Renal cortex interstitium (tissue), 15 donors: ENCODE measurements at places on chromosomes 16 and 17.

GRCh38 chr17:7716901-7717755 lies at the start of gene DNAH2:
Gene DNAH2 (plus strand): TSS chr17:7717744. CDS start chr17:7719735, 1,991 bp downstream.
- peak; percentile 94 for DNase-seq

GRCh38 chr17:73546114-73546513 lies 98.1 kb downstream of the SDK2 start:
- DNase-seq = no peak

DNA sequence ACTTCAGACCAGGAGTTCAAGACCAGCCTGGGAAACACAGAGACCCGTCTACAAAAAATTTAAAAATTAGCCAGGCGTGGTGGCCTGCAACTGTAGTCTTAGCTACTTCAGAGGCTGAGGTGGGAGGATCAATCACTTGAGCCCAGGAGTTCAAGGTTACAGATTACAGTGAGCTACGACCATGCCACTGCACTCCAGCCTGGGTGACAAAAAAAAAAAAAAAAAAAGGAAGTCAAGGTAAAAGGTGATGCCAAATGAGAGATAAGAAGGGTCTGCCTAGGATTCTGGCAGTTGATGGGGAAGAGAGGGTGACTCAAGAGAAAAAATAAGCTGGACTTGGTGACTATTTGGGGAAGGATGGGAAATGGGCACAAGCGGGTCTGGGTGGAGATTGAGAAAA lies 32.5 kb downstream of the MYO18A start:
- no peak for DNase-seq

GRCh38 chr17:79027925-79028491 lies 4.0 kb downstream of the C1QTNF1 start:
- no peak for DNase-seq

GRCh38 chr16:79826732-79827475 lies 226.4 kb upstream of the MAF start:
- DNase-seq = no peak

- DNase-seq = no peak
Measured at GRCh38 chr16:64704386-64704785, 417.5 kb downstream of the CDH11 start.

GRCh38 chr17:77666881-77667395 lies 291.6 kb upstream of the TNRC6C start:
- no peak for DNase-seq

- DNase-seq = no peak
Measured at GRCh38 chr17:52986056-52986662, 827.6 kb upstream of the CA10 start.

DNA sequence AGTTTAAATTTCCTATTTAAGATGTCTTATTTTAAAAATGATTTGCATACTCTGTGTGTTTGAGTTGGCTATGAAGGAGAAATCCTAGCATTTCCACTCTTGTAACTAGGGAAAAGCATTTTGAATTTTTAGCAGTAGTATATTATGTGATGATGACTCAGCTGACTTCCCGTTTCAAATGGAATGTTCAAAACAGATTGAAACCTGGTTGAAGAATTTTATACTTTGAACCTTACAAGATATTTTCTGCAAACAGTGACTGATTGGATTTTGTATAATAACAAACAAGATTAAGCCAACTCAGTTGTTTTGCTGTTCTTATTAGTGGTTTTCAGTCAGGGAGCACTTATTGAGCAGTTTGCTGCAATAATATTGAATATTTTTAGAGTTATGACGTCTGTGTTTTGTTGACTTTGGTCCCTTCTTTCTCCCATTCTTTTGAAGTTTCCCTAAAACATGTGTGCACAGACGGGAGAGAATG lies 8.0 kb downstream of the TNRC6A start:
- DNase-seq = no peak

- DNase-seq = no peak
Measured at GRCh38 chr17:72576289-72576759, 455.5 kb downstream of the SOX9 start.

DNA sequence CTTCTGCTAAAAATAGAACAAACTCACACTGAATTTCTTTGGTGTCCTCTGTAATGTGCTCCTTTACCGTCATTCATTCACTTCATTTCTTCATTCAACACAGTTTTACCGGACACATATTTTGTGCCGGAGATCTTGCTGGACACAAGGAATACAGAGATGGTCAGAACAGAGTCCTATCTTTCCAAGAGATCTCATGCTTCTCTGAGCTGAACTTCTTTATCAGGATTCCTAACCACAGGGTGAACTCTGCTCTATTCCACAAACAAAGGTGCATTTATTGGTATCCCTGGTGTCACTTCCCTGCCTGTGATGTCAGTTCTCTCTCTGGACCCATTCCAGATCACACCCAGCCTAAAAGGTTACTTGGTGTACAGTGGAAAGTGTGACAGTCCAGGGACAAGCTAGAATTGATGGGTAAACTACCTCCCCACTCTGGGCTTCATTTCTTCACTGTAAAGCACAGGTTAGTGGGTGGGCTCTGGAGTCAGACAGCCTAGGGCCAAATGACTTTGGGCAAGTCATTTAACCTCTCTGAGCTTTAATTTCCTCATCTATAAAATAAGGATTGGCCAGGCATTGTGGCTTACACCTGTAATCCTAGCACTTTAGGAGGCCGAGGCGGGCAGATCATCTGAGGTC lies 4.2 kb downstream of the IFI35 start:
- no peak for DNase-seq

DNA sequence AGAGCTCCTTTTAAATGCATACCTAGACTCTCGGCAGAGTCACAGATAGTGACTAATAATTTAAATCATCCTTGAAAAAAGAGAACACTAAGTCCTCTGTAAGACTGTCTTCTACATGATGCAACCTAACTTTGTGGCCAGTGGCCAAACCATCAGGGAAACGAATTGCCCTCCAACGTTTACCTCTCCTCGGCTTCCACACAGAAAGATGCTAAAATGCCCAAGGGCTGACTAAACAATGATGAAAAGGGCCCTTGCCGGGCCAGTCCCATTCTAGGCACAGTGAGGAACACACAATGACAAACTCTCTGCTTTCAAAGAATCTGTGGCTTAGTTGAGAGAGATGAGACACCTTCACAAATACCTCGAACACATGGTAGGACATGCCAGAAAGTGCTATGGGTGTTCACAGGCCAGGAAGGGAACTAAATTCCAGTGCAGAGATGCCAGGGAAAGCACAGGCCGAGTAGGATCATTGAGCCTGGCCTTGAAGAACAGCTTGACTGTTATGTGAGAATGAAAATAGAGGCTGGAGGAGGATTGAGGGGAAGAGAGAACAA lies 35.3 kb upstream of the PITPNM3 start:
- no peak for DNase-seq

GRCh38 chr16:89027281-89027680 lies 50.3 kb upstream of the CBFA2T3 start:
- DNase-seq = no peak

DNA sequence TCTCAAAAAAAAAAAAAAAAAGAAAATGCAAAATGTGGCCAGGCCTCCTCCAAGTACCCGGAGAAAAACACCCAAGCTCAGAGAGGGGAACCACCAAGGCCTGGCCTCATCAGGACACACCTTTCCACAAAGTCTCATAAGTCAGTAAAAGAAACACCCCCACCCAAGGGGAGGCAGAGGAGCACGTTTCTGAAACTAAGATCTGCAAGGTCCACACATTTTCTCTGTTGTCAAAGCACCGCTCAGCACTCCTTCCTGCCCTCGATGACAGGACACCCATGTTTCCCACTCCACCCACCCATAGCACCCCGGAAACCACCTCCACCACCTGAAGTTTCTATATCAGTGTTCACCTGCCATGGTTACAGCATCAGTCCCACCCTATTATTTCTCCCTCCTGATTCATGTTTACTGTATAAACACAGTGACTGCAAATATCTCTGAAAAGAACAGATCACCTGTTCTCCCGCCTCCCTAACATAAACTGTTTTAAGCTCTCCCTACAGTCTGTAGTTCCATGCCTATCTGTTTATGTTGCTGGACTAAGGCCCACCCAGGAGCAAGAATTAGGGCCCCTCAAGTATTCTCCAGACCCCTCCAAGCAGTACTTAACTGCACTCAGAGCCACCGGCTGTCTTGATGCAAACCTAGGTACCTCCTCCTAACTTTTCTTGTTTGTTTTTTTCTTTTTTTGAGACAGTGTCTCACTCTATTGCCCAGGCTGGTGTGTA lies 2.0 kb downstream of the CORO7 start:
- DNase-seq = no peak

- no peak for DNase-seq
Measured at GRCh38 chr17:71535321-71535720, 585.5 kb upstream of the SOX9 start.

- no peak for DNase-seq
Measured at GRCh38 chr17:82984751-82985427, 94.5 kb upstream of the METRNL start.

DNA sequence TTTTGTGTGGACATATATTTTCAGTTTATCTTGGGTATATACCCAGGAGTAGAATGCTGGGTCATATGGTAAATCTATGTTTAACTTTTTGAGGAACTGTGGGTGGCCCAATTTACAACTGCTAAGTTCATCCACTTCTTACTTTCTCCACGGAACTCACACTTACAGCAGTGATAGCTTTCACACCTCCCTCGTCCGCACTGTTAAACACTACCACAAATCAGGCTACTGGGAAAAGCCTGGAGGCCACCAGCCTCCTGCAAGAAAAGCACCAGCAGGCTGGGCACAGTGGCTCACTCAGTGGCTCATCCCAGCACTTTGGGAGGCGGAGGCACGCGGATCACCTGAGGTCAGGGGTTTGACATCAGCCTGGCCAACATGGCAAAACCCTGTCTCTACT lies 14.7 kb upstream of the ZG16 start:
- DNase-seq = no peak

GRCh38 chr16:68097088-68097487 lies 11.9 kb downstream of the NFATC3 start:
- no peak for DNase-seq

GRCh38 chr17:29726715-29727252 lies 104.1 kb upstream of the CORO6 start:
- DNase-seq = no peak

DNA sequence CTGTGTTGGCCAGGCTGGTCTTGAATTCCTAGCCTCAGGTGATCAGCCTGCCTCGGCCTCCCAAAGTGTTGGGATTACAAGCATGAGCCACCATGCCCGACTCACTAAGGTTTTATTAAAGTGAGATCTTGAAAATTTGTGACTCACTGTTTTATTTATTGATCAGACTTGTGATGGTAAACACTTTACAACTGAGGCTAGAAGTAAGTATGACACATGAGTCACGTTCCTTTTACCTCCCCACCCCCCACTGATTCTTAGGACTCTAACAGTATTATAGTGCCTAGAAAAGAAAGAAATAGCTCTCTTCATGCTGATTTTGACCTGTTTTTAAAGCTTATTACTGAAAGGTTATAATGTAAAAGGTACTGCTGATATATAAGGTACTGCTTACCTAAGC lies 160.6 kb downstream of the TANC2 start:
- DNase-seq = no peak

DNA sequence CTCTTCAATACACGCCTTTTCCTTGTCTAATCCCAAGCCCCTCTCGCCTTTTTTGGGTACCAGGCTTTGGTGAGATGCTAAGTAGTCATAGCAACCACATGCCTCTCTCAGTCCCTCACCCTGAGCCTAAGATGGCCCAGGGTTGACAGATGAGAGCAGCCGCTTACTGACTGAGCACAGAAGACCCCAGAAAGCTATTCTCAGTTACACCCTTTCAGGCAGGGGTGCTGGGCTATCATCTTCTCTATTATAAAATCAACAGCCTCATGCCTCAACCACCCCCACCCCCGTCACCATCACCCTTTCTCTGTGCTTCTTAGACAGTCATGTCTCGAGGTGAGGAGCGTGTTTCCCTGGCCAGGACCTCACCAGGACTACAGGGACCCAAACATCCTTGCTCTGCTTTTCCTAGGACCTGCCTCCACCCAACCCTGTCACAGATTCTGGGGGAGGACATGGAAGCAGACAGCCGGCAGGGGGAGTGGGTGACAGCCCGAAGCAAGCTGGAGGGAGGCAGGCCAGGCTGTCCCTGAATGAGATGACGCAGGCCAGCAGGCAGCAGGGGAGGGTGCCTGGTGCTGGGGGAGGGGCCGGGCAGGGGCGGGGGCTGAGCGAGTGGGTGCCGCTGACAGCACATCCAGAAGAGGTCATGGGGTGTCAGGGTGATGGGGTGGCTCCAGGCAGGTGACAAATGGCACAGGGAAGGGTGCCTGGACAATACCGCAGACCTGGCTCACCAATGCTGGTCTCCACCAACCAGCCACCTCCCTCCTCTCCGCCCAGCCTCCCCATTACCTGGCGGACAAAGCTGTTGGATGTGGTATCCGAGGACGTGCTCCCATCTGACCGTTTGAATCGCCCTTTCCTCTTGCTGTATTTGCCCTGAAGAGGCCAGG lies 3.1 kb downstream of the CACNB1 start:
- DNase-seq = peak; percentile 72

DNA sequence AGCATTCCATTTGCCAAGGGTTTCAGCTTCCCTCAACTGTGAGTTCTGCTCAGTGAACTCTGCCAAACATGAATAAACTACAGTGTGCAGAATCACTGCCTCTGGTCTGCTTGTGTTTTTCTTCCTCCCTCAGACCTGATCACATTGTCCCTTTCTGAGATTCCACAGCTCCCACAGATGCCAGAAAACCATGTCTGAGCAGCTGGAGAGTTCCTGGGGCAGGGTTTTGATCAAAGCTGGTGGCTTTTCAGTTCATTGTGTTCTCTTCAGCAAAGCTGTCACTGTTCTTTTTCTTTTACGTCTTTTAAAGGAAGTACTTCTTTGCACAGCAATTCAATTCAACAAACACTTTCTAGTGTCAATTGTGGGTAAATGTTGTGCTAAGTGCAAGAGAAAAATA lies 555.8 kb downstream of the RBFOX1 start:
- DNase-seq = no peak

GRCh38 chr17:55281649-55282378 lies 17.1 kb downstream of the HLF start:
- no peak for DNase-seq
